ENCODE measurements at places on chromosomes 7 and 10.

- DNase-seq, result no peak
Observed at GRCh38 chr10:34912771-34913170, 97.7 kb upstream of the PARD3 start.

DNA sequence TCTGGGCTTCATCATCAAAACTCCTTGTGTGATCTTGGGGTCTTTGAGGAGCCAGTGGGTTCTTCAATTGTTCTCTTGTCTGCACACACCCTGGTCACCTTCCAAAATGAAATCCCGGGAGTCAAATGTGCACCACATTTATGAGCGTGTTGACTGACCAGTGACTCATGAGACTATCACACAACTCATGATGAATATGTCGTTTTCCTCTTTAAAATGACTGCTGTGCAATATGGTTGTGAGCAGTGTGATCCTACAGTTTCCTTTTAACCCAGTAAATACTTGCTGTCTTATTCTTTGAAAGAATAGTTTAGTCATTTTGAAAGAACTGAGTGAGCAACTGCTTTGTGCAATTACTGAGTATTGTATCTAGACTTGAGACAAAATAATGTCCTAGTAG lies 149.2 kb downstream of the DYNC1I1 start:
- no peak for DNase-seq

- DNase-seq, result no peak
Observed at GRCh38 chr10:35569111-35569707, 35.9 kb upstream of the GJD4 start.

GRCh38 chr10:126013489-126014281 lies 117.3 kb downstream of the FANK1 start:
- no peak for DNase-seq

DNA sequence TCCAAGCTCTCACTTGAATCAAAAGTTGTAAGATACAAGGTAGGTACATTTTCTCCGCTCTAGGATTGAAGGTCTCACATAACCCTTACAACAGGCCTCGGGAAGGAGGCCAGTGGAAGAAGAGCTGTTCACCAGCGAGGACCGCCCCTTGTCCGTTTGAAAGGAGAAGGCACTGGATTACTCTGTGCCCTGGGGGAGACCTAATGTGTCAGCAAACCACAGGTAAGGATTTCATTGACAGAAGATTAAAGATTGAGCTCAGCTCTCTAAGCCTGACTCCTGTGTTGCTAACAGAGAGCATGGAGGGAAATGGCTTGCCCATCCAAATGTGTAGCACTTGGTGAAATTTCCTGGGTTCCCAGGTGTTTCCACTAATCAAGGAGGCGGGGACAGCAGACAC lies 81.2 kb downstream of the SLC16A9 start:
- DNase-seq, result no peak

- DNase-seq, result no peak
Observed at GRCh38 chr7:128891110-128891941, 19.2 kb downstream of the KCP start.

GRCh38 chr10:84135836-84136235 lies 3.5 kb upstream of the GHITM start:
- DNase-seq, result no peak

DNA sequence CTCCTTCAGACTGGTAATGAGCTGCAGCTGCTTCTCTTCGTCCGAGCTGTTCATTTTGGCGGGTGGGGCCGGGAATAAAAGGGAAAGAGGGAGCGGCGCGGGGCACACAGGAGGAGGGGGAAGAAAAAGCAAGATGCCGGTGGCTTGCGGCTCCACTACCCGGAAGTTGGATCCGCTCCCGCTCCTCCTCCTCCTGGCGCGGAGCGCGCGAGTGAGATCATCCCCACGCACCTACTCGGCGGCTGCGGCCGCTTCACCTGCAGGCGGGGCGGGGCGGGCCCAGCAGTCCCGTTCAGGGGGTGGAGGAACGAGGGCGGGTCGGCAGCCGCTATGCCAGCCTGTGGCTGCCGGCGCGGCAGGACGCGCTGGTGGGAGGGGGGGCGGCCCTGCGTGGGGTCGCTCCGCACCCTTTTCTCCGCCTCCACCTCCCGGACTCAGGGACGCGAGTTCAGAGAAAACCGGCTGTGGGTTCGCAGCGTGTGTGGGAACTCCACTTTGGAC lies at the start of gene SHTN1:
TSS of gene SHTN1 (minus strand) at position 162 of the 501 bp plus-strand sequence. CDS start at position 54, 108 bp downstream.
- DNase-seq, result no peak
